ENCODE measurements at places on chromosomes 4 and X.

- no peak for ATAC-seq
Observed at GRCh38 chr4:15704129-15704528, 1.3 kb downstream of the BST1 start.

DNA sequence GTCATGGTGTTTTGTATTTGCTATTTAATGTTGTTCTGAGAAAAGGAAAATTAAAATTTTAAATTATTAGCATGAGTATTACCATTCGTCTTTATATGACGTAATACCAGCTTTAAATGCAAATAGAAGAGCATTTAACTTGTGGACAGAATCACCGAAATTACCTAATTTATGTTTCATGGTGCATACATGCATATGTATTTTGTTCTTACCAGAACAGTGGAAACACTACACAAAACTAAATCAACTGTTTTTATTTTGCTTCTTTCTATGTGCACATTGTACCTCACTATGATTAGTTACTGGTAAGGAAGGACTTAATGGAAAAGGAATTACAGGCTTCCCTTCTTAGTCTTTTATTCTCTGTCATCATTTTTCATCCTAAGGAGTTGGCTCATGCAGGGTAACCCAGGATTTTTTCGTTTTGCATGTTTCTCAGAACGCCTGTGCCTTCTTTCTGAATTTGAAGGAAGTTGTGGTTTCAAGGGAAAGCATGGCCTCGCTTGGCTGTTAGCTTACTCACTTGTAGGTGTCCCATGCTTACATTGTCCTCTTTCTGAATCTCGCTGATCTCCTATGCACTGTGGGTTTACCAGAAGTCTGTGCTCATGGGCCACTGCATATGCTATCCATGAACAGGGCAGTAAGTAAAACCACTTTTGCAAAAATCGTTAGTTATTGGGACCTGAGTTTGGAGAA, 300.0 kb upstream of the PUDP start:
- no peak for ATAC-seq

DNA sequence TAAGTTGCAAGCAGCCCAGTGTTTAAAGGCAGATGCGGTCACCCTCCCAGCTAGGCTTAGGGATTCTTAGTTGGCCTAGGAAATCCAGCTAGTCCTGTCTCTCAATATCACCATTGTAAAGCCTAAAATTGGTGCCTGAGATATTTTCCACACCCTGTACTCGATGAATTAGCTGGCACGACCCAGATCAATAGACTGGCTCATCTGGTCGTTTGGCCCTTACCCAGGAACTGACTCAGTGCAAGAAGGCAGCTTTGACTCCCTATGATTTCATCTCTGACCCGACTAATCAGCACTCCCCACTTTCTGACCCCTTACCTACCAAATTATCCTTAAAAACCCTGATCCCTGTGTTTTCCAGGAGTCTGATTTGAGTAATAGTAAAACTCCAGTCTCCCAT, 384.9 kb upstream of the SLC7A11 start:
- no peak for ATAC-seq

DNA sequence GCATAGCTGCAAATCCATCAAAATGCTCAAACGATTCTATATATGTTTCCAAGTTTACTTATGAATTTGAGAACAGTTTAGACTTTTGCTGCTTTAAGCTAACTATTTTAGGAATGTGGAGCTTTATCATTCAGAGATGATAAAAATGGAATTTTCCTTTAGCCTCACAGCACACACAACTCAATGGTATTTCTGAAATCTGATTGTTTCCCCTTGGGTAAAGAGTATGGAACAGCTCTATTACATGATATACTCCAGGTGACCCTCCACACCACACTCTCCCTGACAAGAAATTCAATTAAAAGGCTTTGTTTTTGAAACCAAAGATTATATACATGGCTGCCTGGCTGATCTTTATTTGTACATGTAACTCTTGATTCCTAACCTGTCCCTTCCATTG, 120.0 kb downstream of the LUZP4 start:
- ATAC-seq: 0 out of 3 replicates have a peak, but pooled peaks have one; percentile 25

GRCh38 chrX:131226591-131226990, 62.5 kb downstream of the IGSF1 start:
- ATAC-seq: no peak

DNA sequence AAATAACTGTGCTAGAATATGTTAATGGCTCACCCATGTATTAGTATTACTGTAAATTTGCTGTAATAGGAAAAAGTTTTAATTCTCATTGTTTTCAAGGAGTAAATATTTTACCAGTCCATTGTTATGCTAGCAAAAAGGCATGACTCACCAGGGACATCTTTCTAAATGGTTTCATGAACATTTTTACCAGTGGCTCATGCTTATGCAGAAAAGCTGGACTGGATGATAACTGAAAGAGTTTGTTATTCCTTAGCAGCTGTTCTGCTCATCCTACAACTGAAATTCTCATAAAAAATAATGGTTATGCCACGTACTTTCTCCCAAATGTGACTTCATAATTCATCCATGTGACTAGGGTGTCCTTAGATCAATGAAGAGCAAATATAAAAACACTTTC, 111.9 kb upstream of the PCDH18 start:
- no peak for ATAC-seq

DNA sequence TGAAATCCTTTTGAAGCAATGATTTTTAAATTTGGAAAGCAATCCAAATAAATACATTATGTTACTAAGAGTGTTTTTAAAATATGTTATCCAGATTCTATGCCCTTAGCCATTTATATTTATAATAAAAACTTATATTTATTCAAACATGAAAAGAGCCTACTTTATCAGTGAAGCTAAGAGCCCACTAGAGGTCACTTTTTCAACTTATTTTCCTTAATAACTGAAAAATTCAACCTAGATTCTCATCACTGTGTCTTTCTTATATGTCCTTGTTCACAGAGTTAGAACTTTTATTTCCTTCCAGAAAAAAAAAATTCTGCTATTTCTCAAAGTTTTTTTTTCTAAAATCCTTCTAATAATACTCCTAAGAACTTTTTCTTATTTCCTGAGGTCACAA, 23.9 kb downstream of the PRDM8 start:
- peak; percentile 74 for ATAC-seq

DNA sequence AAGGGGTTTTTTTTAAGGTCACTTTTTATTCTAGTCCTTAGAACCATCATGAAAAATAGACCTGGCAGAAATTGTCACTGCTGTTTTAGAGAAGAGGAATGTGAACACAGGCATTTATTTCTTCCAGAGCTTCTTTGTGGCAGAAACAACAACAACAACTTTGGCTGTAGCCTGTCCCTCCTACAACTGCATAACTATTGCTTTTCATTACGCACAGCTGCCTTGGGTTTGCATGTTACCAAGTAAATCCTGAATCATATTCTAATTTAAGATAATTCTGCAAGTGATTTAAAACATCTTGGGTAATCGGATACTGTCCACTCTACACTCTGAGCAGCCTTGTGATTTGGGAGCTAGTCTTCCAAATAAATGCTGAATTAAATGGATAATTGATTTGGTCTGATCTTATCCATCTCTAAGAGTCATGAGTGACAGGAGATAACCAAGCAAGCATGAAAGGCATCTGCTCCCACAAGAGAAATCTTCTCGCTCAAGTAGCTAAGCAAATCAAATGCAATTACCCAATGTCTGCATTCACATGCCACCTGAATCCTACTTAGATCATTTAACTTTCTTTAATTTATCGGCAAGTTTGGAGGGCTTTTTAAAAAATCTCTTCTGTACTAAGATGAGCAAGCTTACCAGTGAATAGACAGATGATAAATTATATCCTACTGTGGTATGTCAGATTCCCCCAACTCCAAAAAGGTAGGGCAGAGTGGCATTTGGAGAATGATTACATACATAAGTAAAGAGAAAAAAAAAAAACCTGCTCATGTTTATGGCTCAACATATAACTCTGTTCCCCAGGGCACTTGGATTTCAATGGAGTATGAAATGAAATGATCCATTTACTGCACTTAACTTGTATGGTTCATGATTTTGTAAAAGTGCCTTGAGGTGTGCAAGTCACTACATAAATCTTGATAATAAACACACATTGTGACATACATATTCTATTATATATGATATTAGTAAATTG, 73.6 kb downstream of the EGF start:
- peak; percentile 82 for ATAC-seq

DNA sequence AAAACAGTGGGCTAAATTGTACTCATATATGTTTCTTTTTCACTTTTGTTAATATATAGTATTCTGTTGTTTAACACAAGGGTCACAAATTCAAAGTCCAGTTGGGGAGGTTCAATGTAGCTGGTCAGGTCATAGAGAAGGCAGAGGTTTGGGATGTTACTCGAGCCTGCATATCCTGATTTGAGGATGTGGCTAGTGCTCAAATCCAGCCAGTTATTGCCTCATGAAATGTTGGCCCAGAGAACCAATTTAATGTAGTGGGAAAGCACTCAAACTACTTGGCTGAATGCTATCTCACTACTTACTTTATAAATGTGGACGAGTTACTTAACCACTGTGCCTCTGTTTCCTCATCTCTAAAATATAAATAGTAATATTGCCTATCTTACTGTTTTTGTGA, 12.5 kb downstream of the USO1 start:
- no peak for ATAC-seq

- no peak for ATAC-seq
Observed at GRCh38 chrX:153342762-153343558, 9.0 kb downstream of the ZNF275 start.

DNA sequence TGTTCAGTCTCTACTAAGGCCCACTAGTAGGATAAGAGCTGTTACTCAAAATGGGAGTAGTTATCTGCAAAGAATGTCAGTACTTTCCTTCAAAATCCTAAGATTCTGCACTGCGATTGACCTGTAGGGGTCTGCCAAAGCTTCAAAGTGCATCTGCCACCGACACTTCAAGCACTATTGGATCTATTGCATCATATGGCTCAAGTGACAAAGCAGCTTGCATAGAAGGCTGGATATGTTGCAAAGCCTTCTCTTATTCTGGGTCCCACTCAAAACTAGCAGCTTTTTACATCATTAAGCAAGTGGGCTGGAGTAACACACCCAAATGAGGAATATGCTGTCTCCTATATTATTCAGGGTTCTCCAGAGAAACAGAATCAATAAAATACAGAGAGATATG, 115.4 kb upstream of the EMCN start:
- ATAC-seq: no peak

DNA sequence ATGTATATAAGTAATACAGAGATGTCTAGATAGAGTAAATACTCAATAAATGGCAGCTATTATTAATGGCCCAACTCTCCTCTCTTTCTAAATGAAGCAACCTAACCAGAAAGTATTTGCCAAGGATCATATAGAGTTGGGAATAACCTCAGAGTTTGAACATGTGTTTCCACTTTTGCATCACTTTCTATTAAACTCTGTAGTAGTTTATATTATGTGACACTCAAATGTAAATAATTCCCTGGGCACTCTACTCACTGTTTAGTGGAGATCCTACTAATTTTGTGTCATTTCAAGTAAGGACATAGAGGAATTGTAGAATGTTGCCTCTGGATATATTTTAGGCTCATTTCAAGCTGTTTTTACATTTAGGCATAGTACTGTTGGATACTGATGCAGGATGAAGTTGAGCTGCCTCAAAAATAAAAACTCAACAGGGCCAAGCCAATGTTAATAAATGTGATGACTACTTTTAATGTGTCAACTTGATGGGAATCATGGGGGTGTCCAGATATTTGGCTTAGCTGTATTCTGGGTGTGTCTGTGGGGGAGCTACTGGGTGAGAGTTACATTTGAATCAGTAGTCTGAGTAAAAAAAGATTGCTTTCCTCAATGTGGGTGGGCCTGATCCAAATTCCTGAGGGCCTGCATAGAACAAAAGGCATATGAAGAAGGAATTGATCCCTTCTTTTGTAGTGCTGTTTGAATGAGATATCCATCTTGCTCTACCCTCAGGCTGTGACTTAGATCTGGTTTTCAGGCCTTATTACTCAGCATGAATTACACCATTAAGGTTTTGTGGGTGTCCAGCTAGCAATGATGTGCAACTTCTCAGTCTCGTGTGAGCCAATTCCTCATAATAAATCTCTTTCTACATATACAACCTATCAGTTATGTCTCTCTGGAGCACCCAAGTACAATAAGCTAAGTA, 1368.2 kb downstream of the STIM2 start:
- ATAC-seq: peak; percentile 27

DNA sequence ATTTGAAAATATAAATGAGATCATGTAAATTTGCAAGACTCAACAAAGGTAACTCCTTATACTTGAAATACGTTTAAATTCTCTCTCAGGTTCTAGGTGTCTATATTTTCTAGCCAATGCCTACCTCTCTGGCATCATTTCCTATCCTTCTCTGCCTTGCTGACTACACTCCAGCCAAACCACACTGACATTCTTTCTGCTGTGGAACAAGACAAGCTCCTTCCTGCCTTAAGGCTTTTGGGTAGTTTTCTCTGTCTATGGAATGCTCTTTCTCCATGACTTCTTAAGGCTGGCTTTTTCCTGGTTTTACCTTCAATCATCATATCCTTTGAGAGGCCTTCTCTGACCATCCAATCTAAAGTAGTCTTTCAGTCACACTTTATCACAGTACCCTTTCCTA, 201.0 kb downstream of the SPRY1 start:
- ATAC-seq: peak; percentile 50

DNA sequence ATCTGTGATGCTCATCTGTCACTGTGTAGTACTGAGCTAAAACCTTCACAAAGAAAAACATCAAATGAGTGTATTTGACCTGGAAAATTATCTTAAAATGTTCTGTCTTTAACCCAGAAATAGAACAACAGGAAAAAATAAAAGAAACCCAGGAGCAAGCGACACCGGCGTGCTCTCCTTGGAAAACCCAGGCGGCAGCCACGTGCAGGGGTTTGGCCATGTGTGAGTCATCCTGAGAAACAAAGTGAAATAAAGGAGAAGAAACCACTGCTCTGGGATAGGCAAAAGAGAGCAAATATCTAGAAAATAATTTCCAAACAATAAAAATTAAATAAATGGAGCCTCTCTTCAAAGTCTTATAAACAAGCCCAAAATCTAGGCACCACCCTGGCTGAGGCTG, 20.0 kb upstream of the TMEM128 start:
- ATAC-seq: no peak

- no peak for ATAC-seq
Observed at GRCh38 chr4:105236202-105236915, 89.7 kb downstream of the TET2 start.

DNA sequence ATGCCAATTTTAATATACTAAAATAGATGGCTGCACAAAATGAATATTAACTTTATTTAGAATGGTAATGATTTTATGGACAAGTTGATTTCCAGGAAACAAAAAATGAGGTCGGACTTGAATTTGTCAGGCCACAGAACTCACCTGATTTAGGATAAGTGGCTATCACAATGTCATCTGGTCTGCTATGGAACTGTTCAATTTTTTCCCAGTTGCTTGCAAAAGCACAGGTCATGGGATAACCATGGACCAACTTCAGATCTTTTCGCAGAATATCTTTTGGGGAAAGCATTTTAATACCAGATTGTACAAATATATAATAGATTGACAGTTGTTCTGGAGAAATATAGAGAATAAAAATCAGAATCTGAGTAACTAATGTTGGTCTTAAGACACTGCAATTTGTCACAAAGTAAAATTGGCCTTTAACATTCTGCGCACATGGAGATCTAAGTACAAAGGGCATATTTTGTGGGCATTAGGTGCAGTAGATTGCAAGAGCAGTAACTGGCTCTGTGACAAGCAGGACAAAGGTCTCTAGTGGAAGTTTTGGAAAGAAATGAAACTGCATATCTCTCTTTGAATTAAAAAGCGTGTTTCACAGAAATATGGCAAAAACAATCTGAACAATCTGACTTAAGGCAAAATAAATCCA, 5.4 kb downstream of the SULT1B1 start:
- ATAC-seq: no peak

- no peak for ATAC-seq
Observed at GRCh38 chr4:110046588-110047049, 133.9 kb downstream of the EGF start.

- no peak for ATAC-seq
Observed at GRCh38 chrX:15911734-15912550, 57.3 kb upstream of the AP1S2 start.

- no peak for ATAC-seq
Observed at GRCh38 chr4:94540476-94540875, 88.7 kb downstream of the PDLIM5 start.
